Stimulated activated CD4-positive, alpha-beta T cell treated with anti-CD3 and anti-CD28 coated beads, Interleukin-4, amount 100 ng/mL, for 24 hours (primary cell): ENCODE measurements at places on chromosomes 6 and 20.

GRCh38 chr6:96716221-96716620 lies 121.1 kb downstream of the GPR63 start:
- no peak for DNase-seq

- no peak for DNase-seq
Observed at GRCh38 chr6:37990762-37991525, 171.4 kb downstream of the ZFAND3 start.

GRCh38 chr6:96907498-96907897 lies 9.8 kb upstream of the NDUFAF4 start:
- peak; percentile 51 for DNase-seq

DNA sequence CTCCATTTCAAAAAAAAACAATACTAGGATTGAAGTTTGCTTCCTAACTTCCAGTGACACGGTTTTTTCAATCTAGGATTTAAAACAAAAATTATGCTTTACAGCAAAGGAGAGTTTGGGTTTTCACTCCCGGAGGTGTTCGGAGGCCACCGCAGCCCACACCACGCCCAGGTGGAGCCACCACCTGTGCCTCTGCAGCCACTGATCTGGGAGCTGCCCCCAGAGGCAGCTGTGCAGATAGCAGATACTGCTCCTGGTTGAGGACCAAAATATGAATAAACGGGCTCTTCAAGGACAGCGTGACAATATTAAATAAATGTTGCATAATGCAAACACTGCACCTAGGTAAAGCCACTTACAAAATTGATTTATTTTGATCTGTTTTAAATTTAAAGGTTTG lies 30.2 kb downstream of the DLL1 start:
- DNase-seq: no peak

DNA sequence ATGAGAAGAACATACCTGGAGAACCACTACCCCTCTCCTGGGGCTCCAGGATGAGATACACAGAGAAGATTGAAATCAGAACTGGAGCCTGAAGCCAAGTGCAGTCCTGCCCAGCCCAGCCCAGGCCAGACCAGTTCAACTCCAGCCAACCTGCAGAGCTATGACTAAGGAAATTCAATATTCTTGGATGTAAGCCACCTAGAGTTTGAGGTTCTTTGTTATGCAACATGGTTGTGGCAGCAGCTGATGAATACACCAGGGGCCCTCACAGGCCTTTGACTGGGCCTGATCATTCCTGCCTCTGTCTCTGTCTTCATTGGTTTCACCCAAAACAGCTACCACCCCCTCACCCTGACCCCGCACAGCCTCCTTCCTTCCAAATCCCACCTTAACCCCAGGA lies 167.8 kb downstream of the LRFN2 start:
- no peak for DNase-seq

DNA sequence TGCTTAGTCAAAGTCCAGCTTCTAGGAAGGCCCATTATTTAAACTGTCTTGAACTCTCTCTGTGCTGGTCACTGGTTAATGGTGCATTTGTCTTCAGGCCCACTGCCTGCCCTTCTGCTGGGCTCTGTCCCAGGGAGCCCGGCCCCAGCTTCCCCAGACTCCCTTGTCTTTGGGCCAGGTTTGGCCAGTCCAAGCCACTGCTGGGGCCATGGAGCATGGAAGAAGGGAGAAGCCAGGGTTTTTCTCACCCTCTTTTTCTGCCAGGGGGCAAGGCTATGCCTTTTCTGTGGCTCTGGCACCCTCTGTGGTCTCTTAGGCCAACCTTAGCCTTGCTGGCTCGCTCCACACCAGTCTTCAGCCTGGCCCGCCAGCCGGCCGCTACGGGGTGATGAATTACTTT lies 390.0 kb upstream of the SULF2 start:
- DNase-seq: no peak

- DNase-seq: no peak
Observed at GRCh38 chr6:139007428-139007827, 19.4 kb upstream of the REPS1 start.

GRCh38 chr20:51412333-51412871 lies 130.1 kb downstream of the NFATC2 start:
- DNase-seq: peak; percentile 11

GRCh38 chr6:160798625-160799024 lies 96.6 kb downstream of the PLG start:
- no peak for DNase-seq

GRCh38 chr6:6971369-6971768 lies 136.4 kb upstream of the RREB1 start:
- DNase-seq: no peak

DNA sequence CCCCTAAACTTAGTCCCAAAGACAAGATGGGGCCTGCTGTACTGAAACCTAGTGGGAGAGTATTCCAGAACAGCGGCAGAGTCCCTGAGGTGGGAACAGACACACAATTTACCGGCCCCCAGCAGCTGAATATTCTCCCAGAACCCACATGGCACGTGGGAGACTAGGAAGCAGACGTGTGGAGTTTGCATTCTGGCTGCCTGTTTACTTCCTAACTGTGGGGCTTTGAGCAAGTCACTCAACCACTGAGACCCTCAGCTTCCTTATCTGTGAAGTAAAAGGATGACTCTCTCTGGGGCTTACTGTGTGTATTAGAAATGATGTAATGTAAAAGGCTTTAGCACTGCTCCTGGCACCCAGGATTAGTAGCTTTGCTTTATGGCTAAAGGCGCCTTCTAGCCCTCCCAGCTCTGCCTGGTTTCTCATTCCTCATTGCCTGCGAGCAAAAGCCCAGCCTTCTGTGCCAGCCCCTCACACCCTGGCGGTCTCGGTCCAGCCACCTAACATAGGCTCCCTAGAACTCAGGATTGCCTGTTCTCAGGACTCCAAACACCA lies 353.1 kb downstream of the CDC5L start:
- no peak for DNase-seq

- peak; percentile 52 for DNase-seq
Observed at GRCh38 chr20:34536798-34537394, 20.7 kb downstream of the DYNLRB1 start.

DNA sequence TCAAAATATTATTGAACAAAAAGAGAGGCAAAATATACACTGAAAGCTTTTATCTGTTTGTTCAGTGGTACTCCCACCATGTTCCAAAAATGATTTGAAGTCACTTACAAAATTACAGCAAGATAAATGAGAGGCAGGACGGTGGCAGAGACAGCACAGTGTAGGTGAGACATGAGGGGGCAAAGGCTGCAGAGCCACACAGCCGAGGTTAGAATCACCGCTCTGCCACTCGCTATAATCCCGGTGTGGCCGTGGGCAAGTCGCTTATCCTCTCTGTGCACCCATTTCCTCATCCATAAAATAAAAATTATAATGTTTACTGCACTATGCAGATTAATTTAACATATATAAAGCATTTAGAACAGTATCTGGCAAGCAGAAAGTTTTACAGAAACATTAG lies 140.1 kb upstream of the BEND6 start:
- no peak for DNase-seq

DNA sequence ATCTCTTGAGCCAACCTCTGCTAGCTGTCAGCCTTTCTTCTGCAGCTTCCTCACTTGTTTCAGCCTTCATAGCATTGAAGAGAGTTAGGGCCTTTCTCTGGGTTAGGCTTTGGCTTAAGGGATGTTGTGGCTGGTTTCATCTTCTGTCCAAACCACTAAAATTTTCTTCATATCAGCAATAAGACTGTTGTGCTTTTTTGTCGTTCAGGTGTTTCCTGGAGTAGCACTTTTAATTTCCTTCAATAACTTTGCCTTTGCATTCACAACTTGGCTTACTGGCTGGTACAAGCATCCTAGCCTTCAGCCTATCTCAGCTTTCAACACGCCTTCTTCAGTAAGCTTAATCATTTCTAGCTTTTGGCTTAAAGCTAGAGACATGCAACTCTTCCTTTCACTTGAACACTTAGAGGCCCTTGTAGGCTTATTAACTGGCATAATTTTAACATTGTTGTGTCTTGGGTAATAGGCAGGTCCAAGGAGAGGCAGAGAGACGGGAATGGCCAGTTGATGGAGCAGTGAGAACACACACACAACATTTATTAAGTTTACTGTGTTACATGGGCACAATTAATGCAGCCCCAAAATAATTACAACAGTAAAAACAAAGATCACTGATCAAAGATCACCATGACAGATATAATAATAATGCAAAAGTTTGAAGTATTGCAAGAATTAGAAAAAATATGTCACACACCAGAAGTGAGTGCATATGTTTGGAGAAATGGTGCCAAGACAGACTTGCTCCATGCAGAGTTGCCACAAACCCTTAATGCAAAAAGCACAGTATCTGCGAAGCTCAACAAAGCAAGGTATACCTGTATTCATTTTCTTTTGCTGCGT lies 98.6 kb downstream of the HIVEP1 start:
- no peak for DNase-seq

- no peak for DNase-seq
Observed at GRCh38 chr6:11744753-11745152, 33.9 kb downstream of the ADTRP start.

DNA sequence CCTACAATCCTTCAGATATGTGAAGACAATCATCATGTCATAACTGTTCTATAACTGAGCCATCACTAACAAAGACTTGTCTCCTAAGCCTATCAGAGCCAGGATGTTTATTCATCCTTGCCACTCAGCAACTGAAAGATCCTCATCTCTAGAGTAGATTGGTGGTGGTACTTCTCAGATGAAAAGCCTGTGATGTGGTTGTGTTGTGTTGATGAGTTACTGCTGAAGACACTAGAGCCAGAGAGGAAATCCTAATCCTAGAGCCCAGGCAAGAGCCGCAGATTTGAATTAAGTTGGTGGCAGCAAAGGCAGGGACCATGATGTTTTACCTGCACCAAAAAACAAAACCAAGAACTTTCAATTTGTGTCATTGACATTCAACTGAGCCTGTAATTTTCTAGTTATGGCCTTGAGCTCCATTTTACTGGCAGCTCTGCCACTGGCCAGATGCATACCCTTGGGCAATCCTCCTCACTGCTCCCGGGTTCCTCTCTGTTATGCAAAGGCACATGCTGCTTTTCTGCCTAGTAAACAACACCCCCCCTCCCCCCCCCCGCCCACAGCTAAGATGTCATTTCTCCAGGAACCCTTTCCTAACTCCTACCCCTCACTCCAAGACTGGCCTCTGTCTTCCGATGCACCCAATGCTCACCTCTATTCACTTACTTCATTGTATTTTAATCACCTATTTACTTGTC lies 50.2 kb upstream of the REV3L start:
- peak; percentile 33 for DNase-seq

GRCh38 chr20:18986895-18987580 lies 173.5 kb downstream of the SCP2D1 start:
- DNase-seq: no peak

- DNase-seq: no peak
Observed at GRCh38 chr6:140854318-140854717, 1278.4 kb upstream of the GJE1 start.

DNA sequence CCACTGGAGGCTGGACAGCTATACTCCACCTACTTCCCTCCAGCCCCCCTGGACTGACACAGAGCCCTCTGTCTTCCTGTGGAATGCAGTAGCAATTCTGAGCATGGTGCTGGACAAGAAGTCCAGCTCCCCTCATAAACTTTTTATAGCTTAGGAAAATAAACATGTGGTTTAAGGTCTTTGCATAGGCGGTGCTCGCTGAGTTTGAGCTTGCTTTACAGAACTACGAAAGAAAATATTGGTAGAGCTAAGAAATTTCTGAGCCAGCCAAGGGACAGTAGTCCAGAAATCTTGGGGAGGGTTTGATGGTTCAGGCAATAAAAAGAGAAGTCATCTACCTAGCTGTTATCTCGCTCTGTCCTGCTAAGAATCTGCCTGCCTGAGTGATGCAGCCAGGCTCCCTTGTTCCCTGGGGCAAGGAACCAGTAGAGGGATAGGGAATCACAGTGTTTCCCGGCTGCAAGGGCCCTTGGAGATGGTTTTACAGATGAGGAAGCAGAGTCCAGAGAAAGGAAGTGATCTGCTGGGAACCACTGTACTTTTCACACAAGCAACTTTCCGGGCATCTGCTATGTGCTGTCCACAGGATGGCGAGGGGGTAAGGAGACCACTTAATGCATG lies 343.4 kb downstream of the CDC5L start:
- DNase-seq: no peak

DNA sequence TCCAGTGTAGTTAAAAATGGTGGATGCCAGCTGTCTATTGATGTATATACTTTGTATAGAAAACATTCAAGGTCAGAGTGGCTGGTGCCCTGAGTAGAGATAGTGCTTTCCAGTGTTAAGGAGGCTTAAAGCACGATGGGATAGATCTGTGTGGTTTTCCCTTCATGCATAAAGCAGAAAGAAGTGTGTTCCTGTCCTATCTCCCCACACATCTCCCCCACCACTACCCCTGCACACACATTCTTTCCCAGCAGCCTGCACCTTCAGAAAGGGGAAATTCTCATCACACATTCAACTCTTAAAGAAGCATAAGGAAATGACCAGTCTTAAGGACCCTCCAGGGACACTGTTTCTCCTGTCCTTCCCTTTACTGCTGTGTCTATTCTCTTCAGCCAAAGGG lies 221.7 kb upstream of the TAB2 start:
- DNase-seq: no peak

DNA sequence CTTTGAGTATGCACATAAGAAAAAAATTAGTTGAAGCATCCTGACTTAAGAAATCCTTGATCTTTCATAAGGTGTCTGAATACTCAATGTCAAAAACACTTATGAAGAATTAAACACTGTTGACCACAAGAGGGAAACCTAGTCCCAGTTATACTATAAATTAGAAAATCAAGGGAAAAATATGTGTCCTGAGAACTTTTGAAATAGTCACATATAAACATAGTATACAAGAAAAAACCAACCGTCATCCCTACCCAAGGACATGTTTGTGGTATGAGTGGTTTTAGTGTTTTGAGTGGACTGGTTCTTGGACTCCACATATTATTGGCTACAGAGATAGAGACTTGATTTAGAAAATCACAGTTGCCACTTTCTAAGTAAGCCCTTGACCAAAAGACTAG lies 7.6 kb upstream of the HLA-DRA start:
- DNase-seq: no peak

- no peak for DNase-seq
Observed at GRCh38 chr6:1255636-1256365, 56.1 kb upstream of the FOXQ1 start.

DNA sequence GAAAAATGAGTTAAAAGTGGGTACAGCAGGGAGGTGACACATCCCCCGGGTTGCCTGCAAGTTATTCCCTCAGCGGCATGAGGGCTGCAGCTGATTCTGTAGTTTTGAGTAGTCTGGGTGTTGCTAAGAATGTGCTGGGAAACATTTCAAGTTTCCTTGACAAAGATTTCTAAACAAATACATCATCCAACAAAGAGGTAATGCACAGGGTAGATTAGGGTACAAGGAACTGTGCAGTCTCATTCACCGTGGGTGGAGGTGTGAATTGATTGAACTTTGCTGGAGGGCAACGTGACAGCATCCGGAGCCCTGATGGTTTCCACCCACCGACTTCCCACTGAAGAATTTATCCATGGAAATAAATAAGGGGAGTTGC lies 21.8 kb downstream of the CASS4 start:
- DNase-seq: no peak

DNA sequence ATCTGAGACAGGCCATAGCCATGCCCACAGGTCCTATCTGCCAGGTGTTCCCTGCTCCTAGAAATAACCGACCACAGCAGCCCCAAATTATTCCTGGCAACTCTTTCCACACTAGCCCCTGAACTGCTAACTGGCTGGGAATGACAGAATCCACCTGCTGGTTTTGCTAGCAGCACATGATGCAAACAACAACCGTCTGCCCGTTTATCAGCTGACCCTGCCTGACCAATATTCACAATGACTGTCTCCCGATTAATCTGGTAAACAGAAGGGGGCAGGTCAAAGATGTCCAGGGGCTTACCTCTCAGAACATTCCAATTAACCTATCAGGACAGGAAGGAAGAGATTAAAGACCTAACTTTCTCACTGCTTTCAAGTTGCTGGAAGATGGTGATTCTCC lies 101.5 kb downstream of the NRSN1 start:
- no peak for DNase-seq
